ENCODE measurements at places on chromosomes 2 and 18. TPM values are rescaled to one million over a fixed set of nuclear protein-coding genes. Genes with fewer than 3 reads are reported as not detected.

GRCh38 chr2:125935559-125935958, 720.4 kb upstream of the GYPC start:
- H3K27me3 ChIP-seq: no peaks in the 10 kb centered on the region
- H3K4me1 ChIP-seq: no peaks in the 10 kb centered on the region
- H3K27ac ChIP-seq: no peak overlapping the region
- DNase-seq: no peak
- H3K36me3 ChIP-seq: no peaks in the 10 kb centered on the region

- H3K36me3 ChIP-seq: no peaks in the 10 kb centered on the region
- no peak overlapping the region for H3K27ac ChIP-seq
- H3K4me1 ChIP-seq: peaks cover 7% of the 10 kb centered on the region
- no peak for DNase-seq
- H3K27me3 ChIP-seq: peaks cover 7% of the 10 kb centered on the region
- H3K4me3 ChIP-seq: no peak overlapping the region
Observed at GRCh38 chr18:55501982-55502710, 85.8 kb downstream of the TCF4 start.

GRCh38 chr2:119222213-119222612, 1.4 kb upstream of the STEAP3 start:
- DNase-seq: no peak
- no peaks in the 10 kb centered on the region for H3K36me3 ChIP-seq
- H3K27me3 ChIP-seq: peaks cover 30% of the 10 kb centered on the region
- H3K4me1 ChIP-seq: no peaks in the 10 kb centered on the region
- no peak overlapping the region for H3K27ac ChIP-seq

Gene FBLN7
- total RNA-seq: 7.4 TPM
